NCI-H2081 treated with DMSO at 0.1 percent for 48 hours (cell line): ENCODE measurements at places on chromosomes 16 and 17.
A peak's percentile ranks its signal among the peaks of the same experiment; 100 is the strongest.

- DNase-seq, result no peak
These were observed 688 bp downstream of the CRK start for GRCh38 chr17:1455291-1455796.

DNA sequence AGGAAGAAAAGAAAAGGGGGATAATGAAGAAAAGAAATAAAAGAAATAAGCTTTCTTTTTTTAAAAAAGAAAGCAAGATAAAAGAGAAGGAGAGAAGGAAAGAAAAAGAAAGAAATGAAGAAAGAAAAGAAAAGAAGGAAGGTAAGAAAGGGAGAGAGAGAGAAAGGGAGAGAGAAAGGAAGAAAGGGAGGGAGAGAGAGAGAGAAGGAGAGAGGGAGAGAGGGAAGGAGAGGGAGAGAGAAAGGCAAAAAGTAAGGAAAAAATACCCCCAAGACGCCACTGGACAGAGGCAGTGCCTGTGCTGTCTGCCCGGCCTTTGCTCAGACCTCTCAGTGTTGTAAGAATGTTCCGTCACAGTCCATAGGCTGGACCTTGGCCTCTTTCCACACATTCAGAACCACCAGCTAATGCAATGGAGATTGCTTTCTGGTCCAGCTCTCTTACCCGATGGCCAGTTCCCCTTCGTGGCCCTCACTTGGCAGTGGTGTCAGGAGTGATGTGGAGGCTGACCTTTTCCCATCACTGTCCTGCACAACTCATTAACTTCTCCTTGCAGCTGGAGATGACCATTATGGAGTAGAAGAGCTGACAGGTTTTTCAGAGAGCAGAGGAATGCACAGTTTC, 14.3 kb upstream of the HNF1B start:
- DNase-seq, result no peak

DNA sequence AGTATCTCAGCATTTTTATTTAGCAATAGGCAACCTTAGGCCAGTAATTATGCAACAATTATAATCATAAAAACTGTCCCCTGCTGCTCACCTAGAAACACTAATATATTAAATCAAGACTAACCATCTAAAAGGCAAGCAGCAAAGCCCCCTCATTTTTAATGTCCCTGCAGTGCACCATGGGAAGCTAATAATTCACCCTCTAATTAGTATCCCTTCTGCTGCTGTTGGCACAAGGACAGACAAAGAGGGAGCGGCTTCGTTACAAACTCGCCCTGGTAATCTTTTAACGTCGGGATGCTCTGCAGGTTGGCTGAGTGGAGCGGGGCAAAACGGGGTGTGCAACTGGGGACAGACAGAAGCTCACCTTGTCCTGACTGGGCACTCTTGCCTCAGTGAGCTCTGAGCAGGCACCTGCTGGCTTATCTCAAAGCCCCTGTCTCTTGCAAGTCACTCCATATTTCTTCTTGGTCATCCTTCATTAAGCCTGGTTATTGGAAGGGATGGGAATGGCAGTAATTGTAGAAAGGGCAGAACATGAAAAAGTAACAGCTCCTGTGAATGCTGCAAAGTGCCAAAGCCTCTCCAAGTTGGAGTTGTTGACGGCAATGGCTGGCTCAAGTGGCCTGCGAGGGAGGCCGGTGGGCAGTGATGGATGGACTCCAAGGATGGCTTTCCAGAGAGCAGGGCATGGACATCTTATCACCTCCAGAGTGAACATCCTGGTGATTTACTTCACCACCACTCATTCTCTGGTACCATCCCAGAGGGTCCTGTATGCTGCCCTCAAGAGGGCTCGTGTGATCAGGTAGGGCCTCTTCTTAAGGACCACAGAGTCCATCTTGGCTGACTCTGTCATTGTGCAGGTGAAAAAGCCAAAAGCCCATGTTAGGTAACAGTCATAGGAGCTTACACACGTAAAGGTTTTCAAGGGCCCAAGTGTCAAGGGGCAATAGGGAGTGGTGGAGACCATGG, 219.6 kb upstream of the N4BP1 start:
- DNase-seq, result no peak

DNA sequence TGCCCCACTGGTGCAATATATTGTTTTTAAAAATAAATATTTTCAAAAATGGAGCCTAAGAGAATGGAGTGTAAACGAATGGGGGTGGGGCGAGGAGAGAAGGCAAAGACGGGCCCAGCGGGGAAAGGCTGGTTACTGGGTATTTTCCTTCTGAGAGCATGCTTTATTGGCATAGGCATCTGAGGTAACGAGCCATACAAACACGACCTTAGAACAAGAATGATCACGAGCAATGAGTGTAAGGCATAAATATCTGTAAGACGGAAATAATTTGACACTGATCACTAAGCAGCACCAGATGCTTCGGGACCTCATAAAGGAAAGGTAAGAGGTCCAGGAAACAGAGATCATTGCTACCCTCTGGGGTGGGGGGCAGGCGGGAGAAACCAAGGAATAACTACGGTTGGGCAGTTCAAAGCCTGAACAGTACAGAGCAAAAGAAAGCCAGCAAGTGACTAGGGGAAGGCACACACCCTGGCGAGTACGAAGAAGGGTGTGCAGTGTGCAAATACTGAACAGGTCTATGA, 959 bp downstream of the SSH2 start:
- no peak for DNase-seq

DNA sequence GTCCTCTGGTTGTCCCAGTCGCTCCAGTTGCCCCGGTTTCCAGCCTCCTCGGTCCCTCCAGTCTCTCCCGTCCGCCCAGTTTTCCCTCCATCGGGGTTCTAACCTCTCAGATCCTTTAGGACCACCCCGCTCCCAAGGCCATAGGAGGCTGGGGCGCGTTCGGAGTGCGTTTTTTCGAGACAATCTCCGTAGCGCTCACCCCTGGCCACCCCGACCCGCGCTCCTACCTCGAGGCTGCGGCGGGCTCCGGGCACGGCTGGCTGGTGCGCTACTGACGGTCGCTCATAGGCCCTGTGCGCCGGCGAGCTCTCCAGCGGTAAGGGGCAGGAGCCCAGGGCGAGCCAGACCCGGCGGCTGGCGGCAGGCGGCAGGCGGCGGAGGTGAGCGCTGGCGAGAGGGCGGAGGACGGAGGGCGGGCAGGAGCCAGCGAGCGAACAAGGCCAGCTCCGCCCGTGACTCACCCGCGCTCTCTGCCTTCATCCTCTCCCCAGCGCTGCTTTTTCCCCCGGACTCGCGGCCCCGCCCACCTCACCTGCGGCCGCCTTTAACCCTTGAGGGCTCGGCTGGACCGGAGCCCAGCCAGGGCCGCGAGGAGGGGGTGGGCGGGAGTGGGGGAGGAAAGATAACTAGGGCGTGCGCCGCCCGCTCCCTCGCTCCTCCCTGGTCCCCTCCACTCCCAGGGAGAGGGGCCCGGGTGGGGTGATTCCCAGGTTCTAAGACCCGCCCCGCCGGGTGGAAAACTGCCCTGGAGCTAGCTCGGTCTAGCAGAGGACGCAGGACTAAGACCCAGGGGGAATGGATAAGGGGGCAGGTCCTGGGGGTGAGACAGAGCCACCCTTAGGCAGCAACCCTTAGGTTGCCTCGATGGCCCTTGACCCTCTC, at the start of gene SP6:
TSS of gene SP6 (minus strand) at position 472 of the 882 bp plus-strand sequence. CDS start 2,734 bp downstream, outside the sequence.
- DNase-seq, result peak; percentile 29

DNA sequence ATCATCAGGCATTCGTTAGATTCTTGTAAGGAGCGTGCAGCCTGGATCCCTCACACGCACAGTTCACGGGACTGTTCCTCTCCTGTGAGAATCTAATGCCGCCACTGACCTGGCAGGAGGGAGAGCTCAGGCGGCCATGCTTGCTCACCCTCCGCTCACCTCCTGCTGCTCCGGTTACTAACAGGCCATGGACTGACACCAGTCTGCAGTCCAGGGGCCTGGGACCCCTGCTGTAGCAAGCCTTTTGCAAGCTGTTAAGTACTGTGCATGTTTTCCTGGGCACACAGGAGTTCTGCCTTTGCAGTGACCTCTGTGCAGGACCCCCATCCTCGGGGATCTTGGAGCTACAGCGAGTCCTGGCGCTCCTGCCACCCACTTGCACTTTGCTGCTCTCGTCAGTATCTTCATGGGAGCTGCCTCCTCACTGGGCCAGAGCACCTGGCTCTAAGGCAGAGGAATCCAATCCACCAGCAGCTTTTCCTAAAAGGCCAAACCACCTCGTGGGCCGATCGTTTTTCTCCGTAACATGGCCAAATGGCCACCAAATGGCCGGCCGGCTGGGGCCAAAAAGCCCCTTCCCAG, 230.6 kb downstream of the FOXL1 start:
- no peak for DNase-seq

DNA sequence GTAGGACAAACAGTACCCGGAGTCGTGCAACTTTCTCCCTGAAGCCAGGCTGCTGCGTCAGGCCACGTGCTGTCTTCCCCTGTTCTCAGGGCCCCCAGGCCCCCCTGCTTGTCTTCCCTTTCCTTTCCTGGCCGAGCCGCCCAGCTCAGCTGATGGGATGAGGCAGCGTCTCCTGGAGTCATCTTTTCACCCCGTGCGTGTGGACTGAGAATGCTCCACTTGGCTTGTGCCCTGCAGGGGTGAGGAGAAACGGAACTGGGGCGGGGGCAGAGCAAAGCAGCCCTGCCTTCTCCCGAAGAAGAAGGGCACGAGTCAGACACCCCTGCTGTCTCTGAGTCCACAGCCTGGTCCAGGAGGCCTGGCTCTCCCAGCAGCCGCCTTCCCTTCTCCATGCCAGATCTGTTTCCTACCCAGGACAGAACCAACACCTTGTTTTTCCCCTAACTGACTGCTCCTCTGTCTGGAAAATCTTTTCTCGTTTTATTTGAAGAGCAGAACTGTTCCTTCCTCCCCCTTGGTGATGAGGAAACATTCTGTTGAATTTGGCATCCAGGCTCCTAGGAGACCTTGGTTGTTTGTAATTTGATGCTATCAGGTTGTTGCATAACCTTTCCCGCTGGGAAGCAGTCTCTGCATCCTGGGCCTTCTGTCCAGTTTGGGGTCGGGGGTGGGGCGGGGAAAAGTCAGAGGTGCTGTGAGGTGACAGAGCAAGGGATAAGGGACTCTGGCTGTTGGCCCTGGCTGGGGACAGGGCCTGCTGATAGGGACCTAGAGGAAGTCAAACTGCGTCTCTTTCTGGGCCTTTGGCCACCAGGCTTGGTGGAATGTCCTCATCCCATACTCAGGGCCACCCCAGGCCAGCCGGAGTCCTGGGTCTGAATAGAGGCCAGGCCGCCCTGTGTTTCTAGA, 78.8 kb downstream of the WIPI1 start:
- no peak for DNase-seq

- no peak for DNase-seq
These were observed 189.2 kb downstream of the MAF start for GRCh38 chr16:79411357-79411756.

GRCh38 chr16:87584271-87584670, 18.0 kb upstream of the JPH3 start:
- no peak for DNase-seq

DNA sequence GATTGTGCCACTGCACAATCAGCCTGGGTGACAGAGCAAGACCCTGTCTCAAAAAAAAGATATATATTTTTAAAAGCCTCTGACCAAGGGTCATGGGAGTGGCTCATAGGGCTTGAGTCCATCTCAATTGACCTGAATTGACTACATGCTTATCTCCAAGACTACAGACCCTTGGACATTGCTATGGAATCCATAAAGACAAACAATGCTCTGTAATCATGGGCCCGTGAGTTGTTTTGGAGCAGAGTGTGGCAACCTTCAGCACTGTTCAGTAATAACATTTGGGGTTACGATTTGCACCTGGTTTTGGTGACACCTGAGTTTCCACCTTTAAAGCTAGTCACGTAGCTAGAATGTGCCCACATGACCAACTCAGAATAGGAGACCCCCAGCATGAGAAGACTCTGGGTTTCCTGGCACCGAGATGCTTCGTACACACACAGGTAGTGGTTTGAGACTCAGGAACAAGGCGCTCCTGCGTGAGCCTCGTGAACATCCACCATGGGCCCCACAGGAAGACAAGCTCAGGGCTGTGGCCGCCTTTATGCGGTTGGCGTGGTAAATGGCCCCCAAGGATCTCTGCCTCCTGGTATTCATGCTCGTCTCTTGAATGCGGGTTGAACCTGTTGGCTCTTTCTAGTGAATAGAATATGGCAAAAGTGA, 66.6 kb upstream of the RPH3AL start:
- DNase-seq, result no peak

DNA sequence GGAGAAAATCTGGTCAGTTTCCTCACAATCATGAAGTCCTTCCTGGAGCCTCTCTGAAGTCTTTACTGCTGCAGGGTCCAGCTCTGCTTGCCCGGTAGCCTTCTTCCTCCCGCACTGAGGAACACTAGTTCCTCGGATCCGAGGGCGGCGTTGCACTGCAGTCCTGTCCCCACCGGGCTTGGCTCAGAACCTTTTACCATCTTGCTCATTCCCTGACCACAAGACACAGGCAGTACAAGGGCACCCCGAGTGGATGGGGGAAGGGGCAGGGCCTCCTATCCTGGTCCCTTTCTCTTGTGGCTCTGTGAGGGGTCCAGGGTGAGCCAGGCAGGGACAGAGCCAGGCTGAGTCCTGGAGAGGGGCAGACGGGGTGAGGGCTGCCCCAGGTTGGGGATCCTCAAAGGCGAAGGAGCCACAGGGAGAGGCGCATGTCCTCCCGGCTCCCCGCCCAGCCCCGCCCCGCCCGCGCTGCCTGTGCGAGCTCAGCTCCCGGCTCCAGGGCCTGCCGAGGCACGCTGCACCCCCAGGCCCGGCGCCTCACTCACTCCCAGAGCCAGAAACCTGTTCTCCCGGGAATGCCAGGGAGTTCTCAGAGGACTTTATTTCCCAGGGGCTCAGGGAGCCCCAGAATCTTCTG, 1.5 kb downstream of the FOXN1 start:
- no peak for DNase-seq

GRCh38 chr17:77771145-77771544, 187.4 kb upstream of the TNRC6C start:
- DNase-seq, result no peak

GRCh38 chr16:75333721-75334163, 82.3 kb upstream of the BCAR1 start:
- no peak for DNase-seq

DNA sequence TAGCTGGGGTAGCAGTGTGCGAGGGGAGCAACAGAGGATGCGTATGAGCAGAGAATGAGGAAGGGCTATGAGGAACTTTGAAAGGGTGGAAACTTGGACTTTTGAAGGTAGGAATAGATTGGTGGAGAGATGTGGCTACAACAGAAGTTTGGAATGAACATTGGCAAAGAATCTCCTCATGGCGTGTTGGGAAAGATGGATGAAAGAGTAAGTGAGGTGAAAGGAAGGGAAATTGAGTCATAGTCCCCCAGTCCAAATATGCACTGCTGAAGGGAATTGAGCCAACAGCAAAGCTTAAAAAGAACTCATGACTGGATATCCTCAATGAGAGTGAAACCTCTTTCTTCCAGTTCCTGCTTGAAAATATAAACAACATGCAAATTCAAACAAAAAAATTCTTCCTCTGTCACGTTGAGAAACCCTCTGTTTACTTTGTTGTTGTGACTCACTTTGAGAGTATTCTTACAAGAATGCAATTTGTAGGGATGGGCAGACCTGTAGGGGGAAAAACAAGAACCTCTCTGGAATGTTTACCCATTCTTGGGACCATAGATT, 313.2 kb upstream of the KCNJ16 start:
- DNase-seq, result no peak

- DNase-seq, result peak; percentile 66
These were observed 31.0 kb downstream of the HASPIN start for GRCh38 chr17:3754458-3755334.
